Activated CD4-positive, alpha-beta T cell treated with anti-CD3 and anti-CD28 coated beads, Interleukin-2, amount 10 ng/mL, durations not matched to agents 24 days and 14 days (primary cell): ENCODE measurements at places on chromosomes 16 and 17. TPM values are rescaled to one million over a fixed set of nuclear protein-coding genes. Genes with fewer than 3 reads are reported as not detected.
A peak's percentile ranks its signal among the peaks of the same experiment; 100 is the strongest.

GRCh38 chr17:44915321-44915726 is at the start of gene GFAP:
GFAP (minus strand) TSS chr17:44915500; CDS start chr17:44915486, 14 bp downstream.
- no peak for DNase-seq

DNA sequence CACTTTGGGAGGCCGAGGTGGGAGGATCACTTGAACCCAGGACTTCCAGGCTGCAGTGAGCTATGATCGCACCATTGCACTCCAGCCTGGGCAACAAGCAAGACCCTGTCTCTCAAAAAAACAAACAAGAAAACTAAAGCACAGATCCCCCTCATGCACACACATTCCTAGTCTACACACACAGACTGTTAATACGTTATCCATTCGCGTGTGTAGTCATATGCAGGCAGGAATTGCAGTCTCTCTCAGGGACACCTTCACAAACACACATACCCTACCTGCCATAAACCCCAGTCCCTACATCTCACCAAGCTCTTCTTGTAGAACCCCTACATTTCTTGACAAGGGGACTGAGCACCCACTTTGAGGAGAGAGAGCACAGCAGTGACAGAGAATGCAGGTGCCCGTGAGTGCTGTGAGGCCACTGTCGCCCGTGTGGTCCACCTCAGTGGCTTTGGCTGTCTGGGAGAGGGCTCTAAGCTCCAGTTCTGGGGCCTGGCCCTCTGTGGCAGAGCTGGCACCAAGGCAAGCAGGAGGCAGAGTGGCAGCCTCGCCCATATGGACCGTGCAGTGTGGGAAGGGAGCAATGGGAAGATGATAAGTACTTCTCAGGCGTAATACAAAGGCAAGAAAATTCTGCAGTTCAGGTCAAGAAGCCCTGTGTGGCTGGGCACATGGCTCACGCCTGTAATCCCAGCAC is 59.0 kb upstream of the RPH3AL start:
- peak; percentile 63 for DNase-seq

GRCh38 chr17:73814075-73814474 is 169.8 kb upstream of the SDK2 start:
- DNase-seq = no peak

GRCh38 chr16:53094013-53094630 is 39.3 kb downstream of the CHD9 start:
- DNase-seq = peak; percentile 63

DNA sequence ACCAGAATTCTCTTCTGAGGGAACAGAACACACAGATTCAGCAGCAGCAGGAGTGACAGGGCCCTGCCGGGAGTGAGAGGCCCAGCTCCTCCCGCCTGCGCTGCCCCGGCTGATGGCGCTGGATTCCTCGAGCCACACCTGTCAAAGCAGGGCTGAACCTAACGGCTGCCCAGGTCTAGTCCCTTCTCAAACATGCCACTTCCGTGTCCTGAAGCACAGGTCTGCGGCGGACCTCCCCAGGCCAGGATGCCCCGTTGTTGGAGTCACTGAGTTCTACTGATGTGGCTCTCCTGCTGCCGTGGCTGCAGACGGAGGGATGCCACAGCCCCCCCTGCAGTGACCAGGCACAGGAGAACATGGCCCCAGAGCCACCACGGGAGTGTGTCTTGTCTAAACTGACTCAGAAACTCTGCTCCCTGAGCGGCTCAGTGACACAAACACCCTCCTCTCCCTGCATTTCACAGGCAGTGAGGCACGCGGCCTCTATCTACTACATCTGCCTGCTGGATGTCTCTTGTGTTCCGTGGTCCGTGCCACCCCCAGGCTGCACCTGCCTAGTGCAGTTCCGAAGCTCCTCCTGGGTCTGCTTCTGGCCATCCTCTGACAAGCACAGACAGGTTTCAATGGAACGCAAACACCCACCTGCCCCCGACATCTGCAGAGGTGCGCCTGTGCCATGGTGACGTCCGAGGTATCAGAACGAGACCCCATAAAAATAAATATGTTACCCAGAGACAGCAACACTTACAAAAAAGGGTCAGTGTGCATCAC is 44.7 kb upstream of the DNAH17 start:
- DNase-seq = no peak

DNA sequence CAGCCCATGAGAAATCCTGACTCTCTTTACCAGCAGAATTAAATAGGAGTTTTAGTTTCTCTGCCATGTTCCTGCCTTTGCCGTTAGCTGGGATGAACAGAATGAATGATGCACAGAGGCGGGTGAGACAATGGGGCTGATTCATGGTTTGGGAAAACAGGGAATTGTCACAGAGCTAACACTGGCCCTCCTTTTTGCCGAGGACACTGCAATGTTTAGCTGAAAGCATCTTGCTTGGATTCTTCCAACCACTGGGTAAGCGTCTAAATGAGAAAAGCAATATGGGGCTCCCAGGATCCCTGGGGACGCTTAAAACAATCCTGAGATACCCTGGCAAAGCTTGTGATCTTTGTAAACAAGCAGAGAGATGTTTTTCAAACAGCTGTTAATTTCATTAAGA is 12.8 kb upstream of the PAFAH1B1 start:
- no peak for DNase-seq

GRCh38 chr16:29290631-29291247 is 115.8 kb downstream of the NPIPB11 start:
- DNase-seq = peak; percentile 84

GRCh38 chr17:79150035-79150733 is 75.6 kb downstream of the ENGASE start:
- DNase-seq = no peak

DNA sequence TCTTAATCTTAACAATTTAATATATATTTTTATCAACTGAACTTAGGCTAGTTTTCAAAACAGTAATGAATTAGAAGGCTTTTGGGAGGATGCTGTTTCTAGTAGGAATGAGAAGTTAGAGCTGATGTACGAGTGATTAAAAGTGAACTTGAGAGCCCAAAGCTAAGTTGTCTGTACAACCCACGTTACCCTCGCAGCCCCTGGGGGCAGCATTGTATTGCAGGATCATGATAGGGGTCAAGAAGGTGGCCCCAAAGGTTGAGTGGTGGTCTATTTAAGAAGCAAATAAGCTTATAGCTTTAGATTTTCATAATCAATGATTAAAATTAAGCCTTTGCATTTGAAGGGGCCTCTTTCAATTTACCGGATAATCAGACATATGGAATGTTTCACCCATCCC is 33.7 kb upstream of the ALDH3A2 start:
- no peak for DNase-seq

- DNase-seq = no peak
Observed at GRCh38 chr17:62690168-62690897, 62.9 kb downstream of the MRC2 start.

DNA sequence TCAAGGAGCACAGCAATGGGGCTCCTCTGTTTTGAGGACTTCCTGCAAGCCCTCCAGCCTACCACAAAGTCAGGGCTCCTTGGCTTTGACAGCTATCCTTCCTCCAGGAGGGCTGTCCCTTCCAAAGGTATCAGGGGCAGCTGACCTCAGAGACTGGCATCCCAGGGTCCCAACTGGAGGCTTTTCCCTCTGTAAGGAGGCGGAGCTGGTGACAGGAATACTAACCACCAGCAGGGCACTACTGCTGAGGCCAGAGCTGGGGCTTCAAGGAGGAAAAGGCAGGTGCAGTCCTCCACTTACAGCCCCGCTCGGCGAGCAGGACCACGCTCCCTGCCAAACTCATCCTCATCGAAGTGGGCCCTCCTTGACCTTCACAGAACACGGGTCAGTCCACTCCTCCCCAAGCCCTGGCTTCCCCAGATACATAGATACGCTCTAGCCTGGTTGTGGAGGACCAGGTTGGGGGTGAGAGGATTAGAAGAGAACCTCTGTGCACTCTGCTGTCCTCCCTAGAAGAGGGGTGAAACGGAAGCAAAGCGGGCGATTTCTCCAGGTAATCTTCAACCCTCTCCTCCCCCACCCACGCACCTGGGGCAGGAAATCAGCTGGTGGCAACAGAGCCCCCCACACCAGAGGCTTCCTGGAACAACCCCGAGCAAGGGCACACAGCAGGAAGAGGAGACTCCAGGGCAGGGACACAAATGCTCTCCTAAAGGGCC is 20.5 kb downstream of the ST3GAL2 start:
- no peak for DNase-seq

- no peak for DNase-seq
Observed at GRCh38 chr16:17229766-17230165, 241.0 kb downstream of the XYLT1 start.

DNA sequence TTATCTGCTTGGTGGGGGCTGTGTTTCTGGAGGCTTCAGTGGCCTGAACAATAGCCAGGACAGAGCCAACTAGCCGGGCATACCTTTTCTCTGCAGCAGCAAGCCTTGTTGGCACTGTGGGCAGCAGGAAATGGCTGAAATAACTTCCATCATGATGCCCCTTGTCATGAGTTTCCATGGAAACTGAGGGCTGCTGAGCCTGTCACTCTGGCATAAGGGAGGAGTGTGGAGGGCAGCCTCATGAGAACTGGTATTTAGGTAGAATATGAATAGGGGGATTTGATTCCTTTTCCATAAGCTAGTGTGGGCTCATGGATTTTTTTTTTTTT is 39.4 kb downstream of the PLCG2 start:
- DNase-seq = no peak

DNA sequence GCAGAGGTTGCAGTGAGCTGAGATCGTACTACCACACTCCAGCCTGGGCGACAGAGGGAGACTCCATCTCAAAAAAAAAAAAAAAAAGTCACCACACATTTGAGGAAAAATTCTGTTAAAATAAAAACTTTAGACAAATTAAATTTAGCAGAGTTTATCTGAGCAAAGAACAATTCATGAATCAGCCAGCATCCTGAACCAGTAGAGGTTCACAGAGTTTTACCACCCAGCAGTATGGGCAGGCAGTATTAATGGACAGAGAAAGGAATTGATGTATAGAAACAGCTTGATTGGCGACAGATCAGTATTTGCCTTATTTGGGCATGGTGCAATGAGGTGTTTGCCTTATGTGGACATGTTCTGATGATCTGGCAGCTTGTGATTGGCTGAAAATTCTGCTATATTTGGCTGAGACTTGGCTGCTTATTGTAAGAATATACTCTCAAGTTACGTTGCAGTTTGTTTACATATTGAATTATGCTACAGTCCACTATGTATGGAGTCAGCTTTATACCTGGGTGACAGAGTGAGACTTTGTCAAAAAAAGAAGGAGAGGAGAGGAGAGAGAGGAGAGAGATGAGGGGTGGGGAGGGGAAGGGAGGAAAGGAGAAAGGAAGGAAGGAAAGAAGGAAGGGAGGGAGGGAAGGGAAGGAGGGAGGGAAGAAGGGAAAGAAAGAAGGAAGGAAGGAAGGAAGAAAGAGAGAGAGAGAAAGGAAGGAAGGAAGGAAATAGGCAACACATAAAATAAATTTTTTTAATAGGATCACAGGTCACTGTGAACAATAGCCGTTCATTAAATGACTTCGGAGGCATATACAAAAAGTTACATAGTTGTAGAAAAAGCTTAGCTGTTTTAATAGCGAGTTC is 14.6 kb downstream of the ABCC3 start:
- no peak for DNase-seq

DNA sequence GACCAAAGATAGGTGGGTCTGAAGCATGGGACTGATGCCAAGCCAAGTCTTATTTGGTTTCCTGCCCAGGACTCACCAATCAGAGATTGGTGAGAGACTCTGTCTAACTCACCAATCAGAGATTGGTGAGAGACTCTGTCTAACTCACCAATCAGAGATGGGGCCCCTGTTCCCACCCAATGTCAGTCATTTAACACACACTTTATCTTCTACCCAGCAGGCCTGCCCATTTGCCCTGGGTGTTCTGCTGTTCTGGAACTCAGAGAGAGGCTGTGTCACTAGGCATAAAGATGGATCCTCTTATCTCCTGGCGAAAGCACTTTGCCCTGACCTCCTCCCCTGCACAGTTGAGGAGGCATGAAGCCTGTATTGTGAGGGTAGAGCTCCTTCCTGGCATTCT is 5.4 kb upstream of the RHOT1 start:
- peak; percentile 64 for DNase-seq

GRCh38 chr17:81420769-81421462 is 25.7 kb downstream of the BAHCC1 start:
- no peak for DNase-seq

DNA sequence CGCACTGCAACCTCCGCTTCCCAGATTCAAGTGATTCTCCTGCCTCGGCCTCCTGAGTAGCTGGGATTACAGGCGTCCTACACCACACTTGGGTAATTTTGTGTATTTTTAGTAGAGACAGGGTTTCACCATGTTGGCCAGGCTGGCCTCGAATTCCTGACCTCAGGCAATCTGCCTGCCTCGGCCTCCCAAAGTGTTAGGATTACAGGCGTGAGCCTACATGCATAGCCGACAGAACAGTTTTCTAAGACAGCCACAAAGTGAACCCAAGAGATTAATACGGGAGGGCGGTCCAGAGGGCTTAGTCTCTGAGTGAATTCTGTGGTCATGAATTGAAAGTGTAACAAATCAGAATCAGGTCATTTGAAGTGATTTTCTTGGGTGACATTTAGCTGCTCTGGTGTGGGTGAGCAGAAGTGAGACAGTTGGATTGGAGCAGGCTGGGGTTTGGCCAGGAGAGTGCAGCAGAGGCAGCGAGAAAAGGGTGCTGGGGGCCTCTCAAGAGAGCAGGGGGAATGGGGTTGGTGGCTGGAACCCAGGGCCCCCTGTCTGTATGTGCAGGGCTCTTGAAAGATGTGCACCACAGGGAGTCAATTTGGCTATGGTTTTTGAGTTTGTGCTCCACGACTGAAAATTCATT is 231.4 kb upstream of the WSCD1 start:
- DNase-seq = peak; percentile 52

- DNase-seq = no peak
Observed at GRCh38 chr17:71677439-71677838, 443.4 kb upstream of the SOX9 start.

- DNase-seq = peak; percentile 97
Observed at GRCh38 chr17:81959362-81960129, 1.4 kb downstream of the NOTUM start.

- peak; percentile 71 for DNase-seq
Observed at GRCh38 chr17:63954402-63955063, 18.2 kb downstream of the SCN4A start.

GRCh38 chr17:10046786-10047785 is 142.0 kb upstream of the RCVRN start:
- no peak for DNase-seq

DNA sequence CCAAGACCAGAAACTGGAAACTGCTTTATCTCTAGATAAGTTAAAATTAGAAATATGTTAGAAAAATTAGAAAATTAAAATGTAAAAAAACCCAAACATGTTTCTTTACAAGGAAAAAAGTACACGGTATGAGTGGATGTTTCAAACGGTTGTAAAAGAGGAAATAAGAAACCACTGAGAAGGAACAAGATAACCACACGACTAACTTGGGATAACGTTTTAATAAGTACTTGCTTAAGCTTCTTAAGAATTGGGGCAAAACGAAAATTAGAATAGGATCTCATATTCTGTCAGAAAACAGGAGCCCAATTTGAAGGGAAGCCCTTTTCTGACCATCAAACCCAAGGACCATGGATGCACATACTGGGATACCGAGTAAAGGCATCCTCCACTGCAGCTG is 31.0 kb downstream of the MBTPS1 start:
- DNase-seq = no peak

GRCh38 chr17:16027708-16028584 is 28.3 kb downstream of the TTC19 start:
- peak; percentile 78 for DNase-seq

Gene ZMYND15
- total RNA-seq = not detected in 2 replicates

Gene SNN
- 8.3 and 9.1 TPM in 2 replicates for total RNA-seq

Gene WNT9B
- total RNA-seq = not detected in 2 replicates

Gene WFIKKN1
- total RNA-seq = 0.44 and 0.45 TPM in 2 replicates

Gene ZNF469
- 0.57 and 0.63 TPM in 2 replicates for total RNA-seq

Gene DHRS13
- total RNA-seq = 32.4 and 34.3 TPM in 2 replicates

Gene DLX4
- total RNA-seq = 0.21 TPM in 1 of 2 replicates, not detected in the other

Gene SSTR5
- not detected in 2 replicates for total RNA-seq

Gene GNAO1
- 2.0 and 2.3 TPM in 2 replicates for total RNA-seq

Gene TBC1D3G
- not detected in 2 replicates for total RNA-seq

Gene CCL14
- not detected in 2 replicates for total RNA-seq

Gene CHST4
- not detected in 2 replicates for total RNA-seq

Gene DNAI2
- total RNA-seq = 0.09 and 0.26 TPM in 2 replicates
